IMR-90 (cell line): ENCODE measurements at places on chromosomes 2 and 18. TPM values are rescaled to one million over a fixed set of nuclear protein-coding genes. Genes with fewer than 3 reads are reported as not detected.

Gene SLC1A4
- 6.9 and 8.1 TPM in 2 replicates for total RNA-seq

Gene KCNIP3
- 0.72 and 0.83 TPM in 2 replicates for total RNA-seq

Gene SLC4A5
- 0.18 TPM in 1 of 2 replicates, not detected in the other for total RNA-seq

Gene MROH2A
- not detected in 2 replicates for total RNA-seq

Gene C1QL2
- total RNA-seq, result not detected in 2 replicates

Gene POLE4
- 9.0 and 16.7 TPM in 2 replicates for total RNA-seq

Gene DCDC2C
- not detected in 2 replicates for total RNA-seq

Gene LCT
- under 0.01 TPM in 1 of 2 replicates, not detected in the other for total RNA-seq

Gene ARHGAP28
- 2.8 and 3.8 TPM in 2 replicates for total RNA-seq

GRCh38 chr18:11995445-11996189 is 14.3 kb downstream of the IMPA2 start:
- DNase-seq, result peak; percentile 77

DNA sequence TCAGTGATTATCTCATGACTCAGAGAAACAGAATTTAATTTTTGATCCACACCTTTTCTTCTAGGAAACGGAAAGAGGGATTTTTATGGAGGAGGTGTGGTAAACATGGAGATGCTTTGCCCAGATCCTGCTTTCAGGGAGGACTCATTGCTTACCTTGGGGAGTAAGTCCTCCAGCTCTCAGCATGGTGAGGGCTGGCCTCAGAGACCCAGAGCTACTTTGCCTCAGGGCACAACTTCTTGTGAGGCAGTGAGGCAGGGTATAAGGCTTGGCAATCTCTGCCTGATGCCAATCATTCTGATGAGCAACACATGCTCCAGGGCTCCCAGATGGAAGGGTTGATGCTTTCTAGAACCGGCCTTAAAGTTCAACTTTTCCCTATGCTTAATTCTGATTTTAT is 189.9 kb upstream of the DCC start:
- DNase-seq, result no peak

GRCh38 chr2:225893151-225893550 is 493.6 kb downstream of the NYAP2 start:
- DNase-seq, result no peak

DNA sequence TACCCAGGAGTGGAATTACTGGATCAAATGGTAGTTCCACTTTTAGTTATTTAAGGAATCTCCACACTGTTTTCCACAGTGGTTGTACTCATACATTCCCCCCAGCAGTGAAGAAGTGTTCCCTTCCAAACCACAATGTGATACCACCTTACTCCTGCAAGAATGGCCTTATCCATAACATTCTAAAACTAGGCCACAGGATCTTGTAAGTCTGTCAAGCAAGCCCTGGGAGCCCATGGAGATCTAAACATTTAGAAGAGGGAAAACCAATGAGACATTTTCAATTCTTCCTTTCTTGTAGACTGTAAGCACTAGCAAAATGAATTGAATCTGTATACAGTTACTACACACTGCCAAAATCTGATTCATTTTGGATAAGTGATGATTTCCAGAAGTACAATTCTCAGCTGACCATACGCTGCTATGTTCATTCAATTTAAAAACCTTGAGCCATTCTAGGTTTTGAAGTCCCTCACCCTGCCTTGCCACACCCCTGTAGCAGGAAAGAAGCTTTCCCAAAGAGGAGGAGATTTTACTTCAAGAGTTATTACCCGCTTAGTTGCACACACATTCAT is 149.1 kb downstream of the SLC8A1 start:
- DNase-seq, result peak; percentile 44

DNA sequence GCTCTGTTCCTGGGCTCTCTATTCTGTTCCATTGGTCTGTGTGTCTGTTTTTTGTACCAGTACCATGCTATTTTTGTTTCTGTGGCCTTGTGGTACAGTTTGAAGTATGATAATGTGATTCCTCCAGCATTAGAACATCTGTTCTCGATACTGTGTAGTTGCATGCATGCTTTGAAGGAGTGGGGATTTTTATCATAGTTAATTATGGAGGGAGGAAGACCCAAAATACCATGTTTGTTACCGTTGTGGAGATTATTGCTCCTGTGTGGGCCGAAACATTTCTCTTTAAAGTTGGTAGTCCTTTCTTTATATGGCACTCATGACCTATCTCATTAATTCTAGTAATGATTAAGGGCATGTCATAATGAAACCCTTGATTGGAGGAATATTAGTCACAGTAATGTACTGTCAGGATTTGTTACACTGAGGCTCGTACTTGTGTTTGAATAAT is 87.6 kb downstream of the TTC27 start:
- DNase-seq, result peak; percentile 15

GRCh38 chr2:20211860-20212458 is 13.0 kb downstream of the SDC1 start:
- no peak for DNase-seq

DNA sequence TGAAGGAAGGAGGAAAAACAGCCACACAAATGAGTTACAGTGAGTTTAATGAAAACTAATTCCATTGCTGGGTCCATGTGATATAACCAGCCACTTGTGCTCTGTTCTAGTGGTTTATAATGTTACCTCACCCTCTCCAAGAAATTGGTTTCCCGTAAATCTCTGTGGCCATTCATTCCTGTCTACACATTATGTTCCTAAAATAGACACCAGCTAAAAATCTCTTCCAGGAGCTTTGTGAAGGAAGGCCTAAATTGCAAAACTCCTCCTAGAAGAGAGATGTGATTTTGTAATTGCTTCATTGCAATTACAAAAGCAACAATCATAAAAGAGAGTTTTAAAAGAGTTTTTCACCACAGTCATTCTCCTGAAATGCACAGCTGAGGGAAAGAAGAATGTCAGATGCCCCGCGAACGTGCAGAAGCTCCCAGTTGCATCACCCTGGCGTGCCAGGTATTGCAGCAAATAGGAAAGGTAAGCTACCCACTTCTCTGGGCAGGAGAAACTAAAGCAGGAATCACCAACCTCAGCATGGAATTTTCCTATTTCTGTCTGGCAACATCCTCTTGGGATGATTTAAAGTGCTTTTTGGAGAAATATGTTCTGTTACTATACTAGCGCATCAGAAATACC is 1.7 kb downstream of the SCN1A start:
- no peak for DNase-seq

GRCh38 chr18:2134364-2134763 is 436.9 kb downstream of the METTL4 start:
- DNase-seq, result no peak

DNA sequence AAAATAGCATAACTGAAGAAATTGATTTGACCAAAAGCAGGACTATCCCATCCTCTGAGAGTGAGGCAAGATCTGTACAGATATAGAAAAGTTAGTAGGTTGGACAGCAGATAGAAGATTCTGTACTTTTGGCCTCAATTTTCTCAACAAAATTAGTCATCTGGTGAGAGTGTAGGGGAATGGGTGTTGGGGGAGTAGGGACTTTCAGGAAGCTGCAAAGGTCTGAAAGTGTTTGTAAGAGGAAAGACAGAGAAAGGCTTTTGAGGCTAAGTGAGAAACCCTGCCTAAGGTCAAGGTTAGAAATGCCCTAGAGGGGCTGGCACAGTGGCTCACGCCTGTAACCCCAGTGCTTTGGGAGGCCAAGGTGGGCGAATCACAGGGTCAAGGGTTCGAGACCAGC is 40.3 kb downstream of the DAPL1 start:
- no peak for DNase-seq

DNA sequence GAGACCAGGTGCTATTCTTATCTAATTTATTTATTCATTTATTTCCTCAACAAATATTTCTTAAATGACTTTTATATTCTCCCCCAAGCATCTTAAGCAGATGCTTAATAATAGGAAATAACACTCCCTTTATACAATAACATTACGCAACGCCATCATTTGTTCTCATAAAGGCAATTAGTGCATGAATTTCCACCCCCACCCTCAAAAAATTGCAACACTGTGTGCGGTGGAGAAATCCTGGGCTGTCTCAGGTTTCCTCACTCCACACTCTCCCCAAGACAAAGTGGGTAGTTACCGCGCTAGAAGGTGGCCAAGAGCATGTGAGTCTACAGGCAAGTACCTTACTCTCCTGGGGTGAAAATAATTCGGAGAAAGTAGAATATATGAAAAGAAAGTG is 37.0 kb upstream of the CTDP1 start:
- DNase-seq, result no peak

GRCh38 chr2:62736899-62737559 is 31.5 kb downstream of the EHBP1 start:
- no peak for DNase-seq

DNA sequence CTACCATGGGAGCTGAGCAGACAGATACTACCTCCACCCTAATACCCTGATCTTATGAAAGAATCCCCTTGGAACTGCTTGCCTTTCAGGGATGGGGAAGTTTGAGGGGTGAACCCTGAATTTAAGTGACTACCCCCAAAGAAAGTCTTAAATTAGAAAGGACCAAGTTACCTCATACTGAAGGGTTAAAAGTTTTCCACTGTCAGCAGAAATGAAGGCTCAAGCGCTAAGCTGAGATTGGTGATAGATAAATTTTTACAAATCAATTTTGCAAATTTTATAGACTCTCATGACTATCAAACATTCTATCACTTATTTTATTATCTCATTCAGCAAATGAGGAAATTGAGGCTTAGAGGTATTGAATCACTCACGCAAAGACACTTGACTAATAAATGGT is 233.2 kb upstream of the THSD7B start:
- DNase-seq, result no peak

DNA sequence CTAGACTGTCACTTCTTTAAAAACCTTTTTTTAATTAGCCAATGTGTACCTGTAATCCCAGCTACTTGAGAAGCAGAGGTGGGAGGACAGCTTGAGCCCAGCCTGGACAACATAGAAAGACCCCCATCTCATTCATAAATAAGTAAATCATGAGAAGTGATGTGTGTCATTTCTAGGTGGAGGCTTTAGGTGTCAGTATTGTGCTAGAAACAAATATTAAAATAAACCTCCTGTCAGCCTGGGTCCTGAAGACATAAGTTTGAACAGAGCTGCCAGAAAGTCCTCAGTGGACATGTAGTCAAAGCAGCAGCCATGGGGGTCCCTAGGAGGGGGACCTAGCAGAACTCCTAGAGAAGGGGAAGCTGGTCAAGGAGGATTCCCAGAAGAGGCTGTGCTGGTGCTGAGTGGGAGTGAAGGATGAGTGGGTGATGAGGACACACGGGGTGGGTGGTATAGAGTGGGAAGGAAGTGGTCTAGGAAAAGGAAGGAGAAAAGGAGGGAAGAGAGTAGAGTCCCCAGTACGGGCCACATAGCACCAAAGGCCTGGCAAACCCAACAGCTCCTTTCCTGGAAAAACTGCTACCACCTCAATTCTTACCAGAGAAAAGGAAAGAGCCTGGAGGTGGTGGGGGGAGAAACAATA is 316.6 kb upstream of the NCKAP5 start:
- DNase-seq, result peak; percentile 51

GRCh38 chr18:55220523-55220922 is 261.3 kb upstream of the CCDC68 start:
- no peak for DNase-seq

GRCh38 chr18:69715191-69715795 is 232.4 kb downstream of the CD226 start:
- no peak for DNase-seq

DNA sequence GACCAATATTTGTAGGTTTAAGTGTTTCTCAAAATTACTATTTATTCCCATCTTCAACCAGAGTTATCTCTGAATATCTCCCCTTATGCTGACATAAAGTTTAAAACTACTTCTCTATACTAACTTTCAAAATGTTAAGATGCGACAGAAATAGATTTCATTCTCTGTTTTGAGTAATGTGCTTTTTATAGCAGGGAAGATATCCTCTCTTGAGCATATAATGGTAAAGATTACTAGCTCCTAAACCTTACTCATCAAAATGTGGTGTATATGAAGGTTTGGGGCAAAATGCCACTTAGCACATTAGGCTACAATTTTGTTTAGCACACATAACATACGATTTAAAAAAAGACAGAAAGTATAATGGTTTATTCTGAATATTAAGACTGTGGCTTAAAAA is 54.4 kb downstream of the CWC22 start:
- DNase-seq, result no peak

DNA sequence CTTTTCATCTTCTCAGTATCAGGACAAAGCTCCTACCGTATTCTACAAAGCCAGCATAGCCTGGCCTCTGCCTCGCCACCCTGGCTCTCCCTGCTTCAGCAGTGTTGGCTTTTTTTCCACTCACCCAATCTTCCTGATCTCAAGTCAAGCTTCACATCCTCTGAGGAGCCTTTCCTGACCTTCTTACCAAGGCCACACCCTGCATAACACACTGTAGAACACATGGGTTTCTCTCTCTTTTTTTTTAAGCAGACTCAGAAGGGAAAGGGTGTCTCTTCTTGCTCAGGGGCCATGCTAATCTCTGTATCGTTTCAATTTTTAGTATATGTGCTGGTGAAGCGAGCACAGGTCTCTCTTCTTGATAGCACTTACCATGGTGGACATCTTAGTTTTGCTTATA is 15.2 kb downstream of the FBXO36 start:
- no peak for DNase-seq

DNA sequence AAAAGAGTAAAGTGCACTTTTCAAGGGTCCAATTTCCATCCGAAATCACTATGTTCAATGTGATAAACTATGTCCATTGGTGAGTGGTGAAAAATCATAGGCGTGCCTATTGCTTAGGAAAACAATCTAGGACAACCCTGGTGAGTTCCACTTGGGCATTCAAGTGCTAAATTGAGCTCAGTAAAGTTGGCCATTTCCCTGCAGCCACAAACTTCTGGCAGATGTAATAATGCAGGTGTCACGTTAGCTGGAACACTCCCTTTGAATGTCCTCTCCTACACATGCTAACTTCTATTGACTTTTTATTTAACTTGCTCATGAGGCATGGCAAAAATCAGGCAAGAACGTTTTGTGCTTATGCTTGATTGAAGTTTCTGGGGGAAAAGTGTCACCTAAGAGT is 67.1 kb downstream of the CPS1 start:
- DNase-seq, result no peak

DNA sequence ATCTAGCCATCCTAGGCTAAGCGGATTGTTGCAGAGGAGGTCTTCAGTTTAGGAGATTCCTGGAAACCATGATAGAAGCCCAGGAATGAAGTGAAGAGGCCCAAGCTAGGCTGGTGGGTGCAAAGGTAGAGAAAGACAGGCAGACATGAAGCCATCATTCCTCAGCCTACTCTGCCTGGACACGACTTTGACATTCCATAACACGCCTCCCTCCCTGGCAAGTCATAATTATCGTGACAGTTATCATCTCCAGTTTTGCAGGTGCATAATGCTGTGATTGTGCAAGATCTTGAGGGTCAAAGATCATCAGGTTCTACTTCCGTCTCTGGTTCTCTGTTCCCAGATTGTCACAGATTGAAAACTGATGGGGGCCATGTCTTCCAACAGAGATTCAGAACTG is 15.2 kb upstream of the FZD5 start:
- DNase-seq, result no peak

DNA sequence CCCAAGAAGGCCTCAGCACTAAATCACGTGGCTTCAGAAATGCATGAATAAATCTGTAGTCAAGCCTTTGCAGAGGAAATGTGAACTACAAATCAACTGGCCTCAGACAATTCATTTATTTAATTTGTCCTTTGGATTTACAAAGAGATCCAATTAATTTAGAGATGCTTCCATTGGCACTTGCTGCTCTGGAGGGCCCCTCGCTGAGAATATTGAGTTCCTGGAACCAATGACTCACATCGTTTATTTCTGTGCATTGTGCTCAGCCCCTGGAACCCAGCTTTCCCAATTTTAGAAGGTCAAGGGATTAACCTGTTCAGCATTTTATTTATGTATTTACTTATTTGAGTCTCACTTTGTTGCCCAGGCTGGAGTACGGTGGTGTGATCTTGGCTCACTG is 47.2 kb upstream of the MGAT4A start:
- no peak for DNase-seq
